ENCODE measurements at places on chromosomes 12 and 14.
A peak's percentile ranks its signal among the peaks of the same experiment; 100 is the strongest.

GRCh38 chr12:130435331-130435730, 97.6 kb downstream of the PIWIL1 start:
- no peak for DNase-seq

DNA sequence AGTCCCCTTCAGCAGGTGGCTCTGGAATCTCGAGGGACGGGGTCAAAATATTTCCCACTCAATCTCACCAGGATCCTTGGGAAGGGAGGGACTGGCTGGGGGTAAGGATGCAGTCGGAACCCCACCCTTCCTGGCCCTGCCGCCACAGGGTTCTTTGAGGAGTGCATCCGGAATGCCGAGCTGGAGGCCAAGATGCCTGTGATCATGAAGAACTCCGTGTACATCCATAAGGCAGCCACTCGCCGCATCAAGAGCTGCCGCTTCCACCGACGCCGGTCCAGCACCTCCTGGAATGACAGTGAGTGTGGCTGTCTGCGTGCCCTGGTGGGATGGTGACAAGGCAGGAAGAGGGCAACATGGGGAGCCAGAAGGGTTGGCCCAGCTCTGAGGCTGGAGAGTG, 43.1 kb downstream of the PLEKHD1 start:
- DNase-seq = no peak

DNA sequence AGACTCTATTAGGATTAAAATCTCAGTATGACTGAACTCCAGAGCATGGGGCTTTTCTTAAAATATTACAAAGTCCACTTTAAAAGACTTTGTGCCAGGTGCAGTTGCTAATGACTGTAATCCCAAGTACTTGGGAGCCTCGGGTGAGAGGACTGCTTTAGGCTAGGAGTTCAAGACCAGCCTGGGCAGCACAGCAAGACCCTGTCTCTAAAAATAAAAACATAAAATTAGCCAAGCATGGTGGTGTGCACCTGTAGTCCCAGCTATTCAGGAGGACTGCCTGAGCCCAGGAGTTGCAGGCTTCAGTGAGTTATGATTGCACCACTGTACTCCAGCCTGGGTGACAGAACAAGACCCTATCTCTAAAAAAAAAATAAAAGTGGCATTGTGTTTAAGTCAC, 33.2 kb downstream of the ATF7 start:
- no peak for DNase-seq

DNA sequence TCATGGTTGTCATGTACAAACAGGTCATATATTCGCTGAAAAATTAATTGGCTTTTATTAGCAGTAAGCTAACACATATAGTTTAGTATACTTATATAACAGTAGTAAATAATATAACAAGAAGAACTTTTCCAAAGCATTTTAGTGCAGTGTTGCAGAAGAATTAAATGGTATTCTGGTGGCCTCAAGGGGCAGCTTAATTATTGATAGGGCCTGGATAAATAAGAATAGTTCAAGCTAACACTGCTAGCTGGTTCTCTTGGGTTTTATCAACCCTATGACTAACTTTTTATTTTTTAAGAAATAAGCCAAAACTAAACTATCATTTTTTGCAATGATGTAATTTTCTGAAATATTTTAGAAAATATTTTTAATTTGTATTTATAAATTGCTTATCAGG, 152.1 kb downstream of the SRGAP1 start:
- DNase-seq = no peak

DNA sequence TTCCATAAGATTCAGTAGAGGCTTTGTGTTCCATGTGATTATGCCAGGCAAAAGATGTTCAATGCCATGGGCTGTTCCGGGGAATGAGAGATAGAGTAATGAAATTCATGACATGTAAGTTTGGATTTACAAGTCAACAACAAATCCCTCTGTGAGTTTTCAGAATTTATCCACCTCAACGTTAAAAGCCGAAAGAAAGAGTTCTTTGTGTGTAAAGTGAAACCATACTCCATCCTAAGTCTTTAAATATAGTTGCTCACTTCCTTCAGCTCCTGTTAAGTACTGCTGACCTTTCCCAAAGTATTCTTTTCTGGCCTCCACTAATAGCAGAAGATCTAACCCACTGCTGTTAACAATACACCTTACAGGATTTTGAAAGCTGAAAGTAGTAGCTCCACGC, 190.0 kb downstream of the TMX1 start:
- DNase-seq = no peak

DNA sequence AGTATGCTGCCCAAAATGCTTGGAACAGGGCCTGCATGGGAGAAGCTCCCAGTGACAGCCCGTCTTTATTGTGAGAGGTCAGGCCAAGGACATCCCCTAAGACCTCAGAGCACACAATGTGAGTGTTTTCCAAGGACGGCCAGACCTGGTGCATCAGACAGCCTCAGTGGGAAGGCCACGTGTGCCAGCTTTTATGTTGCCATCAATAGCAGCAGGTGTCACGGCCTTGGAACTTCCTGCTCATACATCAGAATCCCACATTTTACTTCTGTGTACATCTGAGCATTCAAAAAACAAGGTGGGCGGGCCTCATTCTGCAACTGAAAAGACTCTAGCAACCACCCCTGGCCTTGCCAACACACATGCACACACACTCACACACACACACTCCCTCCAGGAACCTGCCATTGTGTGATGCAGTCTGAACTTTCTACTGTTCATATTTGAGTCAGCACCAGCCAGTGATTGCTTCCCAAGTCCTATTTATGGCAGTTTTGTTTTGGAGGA, 753.1 kb upstream of the TBX3 start:
- DNase-seq = peak; percentile 33

DNA sequence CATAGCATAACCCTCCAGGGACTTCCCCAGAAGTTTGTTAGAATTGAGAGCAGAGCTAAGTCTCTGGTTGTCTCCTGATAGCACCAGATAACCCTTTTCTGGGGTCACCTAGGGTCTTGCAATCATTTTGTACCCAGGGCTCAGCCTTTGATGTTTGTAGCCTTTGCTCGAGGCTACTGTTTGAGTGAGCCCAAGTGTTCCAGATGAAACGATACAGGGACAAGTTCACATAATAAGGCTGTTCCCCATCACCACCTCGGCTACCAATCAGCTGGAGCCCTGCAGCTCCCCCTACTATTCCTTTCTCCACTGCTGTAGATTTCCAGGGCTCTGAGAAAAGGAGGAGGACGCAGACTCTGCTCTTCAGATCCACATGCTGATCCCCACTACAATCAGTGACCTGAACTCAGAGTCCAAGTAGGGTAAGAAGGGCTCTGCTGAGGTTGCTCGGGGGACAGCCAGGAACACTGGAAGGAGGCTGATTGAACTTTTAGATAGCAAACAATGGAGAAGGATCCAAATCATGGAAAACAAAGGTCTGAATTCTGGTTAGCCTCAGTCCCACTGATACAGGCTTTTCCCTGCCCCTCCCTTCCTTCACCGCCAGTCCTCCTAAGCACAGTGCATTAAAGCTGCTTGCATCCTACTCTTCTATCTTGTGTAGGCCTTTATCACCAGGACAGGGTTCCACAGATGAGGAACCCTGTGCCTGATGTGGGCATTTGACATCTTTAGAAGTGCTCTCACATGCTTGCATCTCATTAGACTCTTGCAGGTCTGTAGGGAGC, at the start of gene EDDM3A:
TSS of gene EDDM3A (plus strand) at position 317 of the 788 bp plus-strand sequence. CDS start 1,694 bp downstream, outside the sequence.
- no peak for DNase-seq

DNA sequence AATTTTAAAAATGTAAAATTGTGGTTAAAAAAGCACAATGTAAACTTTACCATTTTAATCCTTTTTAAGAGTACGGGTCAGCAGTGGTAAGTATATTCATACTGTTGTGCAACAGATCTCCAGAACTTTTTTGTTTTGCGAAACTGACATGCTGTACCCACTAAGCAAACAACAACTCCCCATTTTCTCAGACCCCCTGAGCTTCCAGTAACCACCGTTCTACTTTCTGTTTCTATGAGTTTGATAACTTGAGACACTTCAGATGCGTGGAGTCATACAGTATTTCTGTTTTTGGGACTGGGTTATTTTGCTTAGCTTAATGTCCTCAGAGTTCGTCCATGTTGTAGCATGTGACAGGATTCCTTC, 38.0 kb downstream of the CHST11 start:
- DNase-seq = no peak

- DNase-seq = no peak
These were observed 3.5 kb downstream of the RFX4 start for GRCh38 chr12:106586278-106586802.

DNA sequence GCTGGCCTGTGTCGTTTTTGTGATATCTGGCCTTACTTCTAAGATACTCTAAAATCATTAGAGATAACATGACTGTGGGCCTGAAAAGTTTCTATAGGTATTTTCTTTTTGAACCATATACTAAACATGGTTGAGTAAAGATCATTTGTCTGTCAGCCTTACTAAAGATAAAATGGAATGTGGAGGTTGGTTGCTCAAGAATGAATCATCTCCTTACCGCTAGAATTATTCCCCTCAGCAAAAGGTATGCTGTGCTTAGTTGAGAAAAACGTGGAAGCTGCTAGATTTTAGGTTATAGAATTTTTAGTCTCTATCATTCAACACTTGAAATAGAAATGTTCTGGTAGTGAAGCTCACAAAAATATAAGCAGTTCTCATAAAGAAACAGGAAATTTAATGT, 407.3 kb downstream of the AEBP2 start:
- DNase-seq = no peak

DNA sequence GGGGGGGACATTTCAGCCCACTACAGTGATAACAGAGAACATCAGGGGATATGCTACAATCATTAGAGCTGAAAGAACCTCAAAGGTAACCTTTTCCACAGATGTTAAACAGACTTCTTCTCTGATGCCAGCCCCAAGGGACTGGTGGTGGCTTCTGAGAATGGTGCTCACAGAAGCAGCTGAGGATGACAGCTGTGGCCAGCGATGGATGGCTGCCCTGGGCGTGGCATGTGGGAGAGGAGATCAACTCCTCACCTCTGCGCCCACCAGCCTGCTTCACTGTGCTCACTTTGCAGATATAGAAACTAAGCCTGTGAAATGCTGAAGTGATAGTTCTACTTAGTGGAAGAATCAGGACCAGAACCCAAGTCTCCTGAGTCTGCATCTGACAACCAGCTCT, 33.0 kb downstream of the FOXN3 start:
- no peak for DNase-seq

GRCh38 chr12:51820526-51821439, 27.7 kb downstream of the FIGNL2 start:
- DNase-seq = peak; percentile 76

GRCh38 chr12:95802482-95803270, 12.1 kb upstream of the NTN4 start:
- DNase-seq = no peak

DNA sequence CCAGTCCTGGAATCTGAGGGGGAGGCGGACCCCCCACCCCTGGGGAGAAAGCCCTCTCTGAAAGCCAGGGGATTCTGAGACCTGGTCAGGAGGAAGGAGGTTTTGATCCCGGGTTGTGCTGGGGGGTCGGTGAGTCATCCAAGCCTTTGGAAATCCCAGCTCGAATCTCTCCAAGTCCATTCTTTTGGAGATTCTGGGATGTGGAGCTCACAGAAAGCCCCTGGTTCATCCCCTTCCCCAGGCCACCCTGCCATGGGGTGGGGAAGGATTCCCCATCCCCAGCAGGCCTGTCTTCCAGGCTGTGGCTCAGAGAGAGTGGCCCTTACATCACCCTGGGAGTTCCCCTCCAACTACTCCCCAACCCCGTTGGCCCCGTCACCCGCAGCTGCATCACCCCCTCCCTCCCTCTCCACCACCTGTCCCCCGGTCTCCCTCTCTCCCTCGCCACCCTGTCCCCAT, 14.3 kb downstream of the EXOC3L4 start:
- DNase-seq = no peak

GRCh38 chr14:33061667-33062325, 123.1 kb downstream of the NPAS3 start:
- DNase-seq = no peak

DNA sequence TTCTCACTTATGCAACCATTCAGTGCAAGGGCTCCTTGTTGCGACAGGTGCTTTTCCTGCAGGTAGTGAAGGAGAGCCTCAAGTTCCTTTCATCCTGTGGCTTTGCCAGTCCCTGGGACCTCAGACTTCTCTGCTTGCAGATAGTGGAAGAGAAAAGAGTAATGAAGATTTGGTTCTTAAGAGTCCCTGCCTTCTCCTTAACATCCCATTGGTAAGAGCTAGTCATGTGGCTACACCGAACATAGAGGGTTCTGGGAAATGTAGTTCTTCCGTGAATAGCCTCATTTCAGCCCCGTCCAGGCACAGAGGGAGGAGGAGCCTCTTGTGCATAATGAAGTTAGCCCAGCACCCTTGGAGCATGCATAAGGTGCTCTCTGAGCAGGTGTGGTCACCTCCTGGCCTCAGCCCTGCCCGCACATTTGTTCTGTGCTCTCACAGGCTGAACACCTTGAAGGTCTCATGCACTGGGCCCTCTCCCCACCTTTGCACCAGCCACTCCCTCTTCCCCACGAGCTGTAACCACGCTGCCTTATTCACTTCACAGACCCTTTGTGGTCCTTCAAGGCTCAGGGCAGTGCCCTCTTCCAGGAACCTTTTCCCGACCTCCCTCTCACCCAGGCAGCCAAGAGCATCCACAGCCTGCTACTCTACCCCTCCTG, 134.0 kb downstream of the BCL11B start:
- DNase-seq = no peak

DNA sequence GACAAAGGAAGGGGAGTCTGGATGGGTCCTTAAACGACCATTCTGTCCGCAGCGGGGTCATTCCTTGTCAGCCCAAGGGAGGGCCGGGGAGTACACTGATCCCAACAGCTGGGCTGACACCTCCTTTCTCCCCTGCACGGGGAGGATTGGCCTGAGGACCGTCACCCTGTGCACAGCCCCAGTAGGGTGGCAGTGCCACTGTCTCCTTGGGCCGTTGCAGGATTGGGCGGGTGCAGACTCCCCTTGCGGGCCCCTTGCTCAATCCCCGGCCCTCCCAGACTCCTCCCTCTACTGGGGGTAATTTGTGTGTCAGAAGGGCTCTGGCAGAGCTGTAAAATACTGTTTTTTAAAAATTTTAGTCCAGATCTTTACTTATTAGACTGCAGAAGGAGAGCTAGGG, 12.6 kb upstream of the AMN start:
- no peak for DNase-seq

GRCh38 chr12:1562813-1563407, 31.5 kb downstream of the FBXL14 start:
- no peak for DNase-seq

DNA sequence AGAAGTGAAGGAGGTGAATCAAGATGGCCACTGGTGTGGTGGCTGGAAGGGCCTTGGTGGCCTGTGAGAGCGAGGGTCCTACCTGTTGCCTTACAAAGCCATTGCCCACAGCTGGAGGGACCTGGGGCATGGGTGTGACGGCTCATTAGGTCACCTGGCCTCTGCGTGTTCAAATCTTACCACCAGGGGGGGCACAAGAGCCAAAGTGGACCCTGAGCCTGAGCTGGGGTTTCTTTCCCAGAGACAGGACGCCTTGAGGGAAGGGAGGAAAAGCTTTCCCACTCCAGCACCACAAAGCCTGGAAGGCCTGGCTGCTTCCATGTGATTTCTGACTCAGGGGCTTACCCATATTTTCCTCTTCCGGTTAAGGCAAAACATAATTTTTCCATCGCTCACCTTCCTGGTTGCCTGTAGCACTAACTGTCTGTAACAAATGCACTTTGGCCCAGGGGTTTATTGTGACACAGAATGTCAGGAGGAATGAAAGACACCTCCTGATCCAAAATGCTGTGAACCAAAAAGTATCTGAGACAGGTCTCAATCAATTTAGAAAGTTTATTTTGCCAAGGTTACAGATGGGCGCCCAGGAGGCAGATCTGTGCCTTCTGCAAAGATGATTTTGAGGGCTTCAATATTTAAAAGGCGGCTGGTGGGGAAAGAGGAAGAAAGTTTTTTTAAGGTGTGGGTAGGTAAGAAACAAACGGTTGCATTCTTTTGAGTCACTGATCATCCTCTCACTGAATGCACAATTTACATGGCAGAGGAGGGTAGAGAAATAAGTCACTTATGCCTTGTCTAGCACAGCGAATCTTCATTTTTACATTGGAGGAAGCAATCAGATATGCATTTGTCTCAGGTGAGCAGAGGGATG, 4.3 kb upstream of the CD9 start:
- DNase-seq = peak; percentile 88

Measured in Ammon's horn (tissue), 1 donor.